ENCODE measurements at places on chromosomes 7 and 10. TPM values are rescaled to one million over a fixed set of nuclear protein-coding genes. Genes with fewer than 3 reads are reported as not detected.
A peak's percentile ranks its signal among the peaks of the same experiment; 100 is the strongest.

Gene CCDC172
- total RNA-seq: not detected

- no peak for DNase-seq
- no peak overlapping the region for H3K27ac ChIP-seq
- no peaks in the 10 kb centered on the region for H3K4me1 ChIP-seq
- peaks cover 13% of the 10 kb centered on the region for H3K36me3 ChIP-seq
Measured at GRCh38 chr7:157033483-157034473, 23.3 kb upstream of the MNX1 start.

- DNase-seq: no peak
- no peak overlapping the region for H3K27ac ChIP-seq
- H3K36me3 ChIP-seq: peaks cover 25% of the 10 kb centered on the region
- no peak overlapping the region for H3K4me3 ChIP-seq
- H3K27me3 ChIP-seq: no peaks in the 10 kb centered on the region
- H3K4me1 ChIP-seq: peaks cover 12% of the 10 kb centered on the region
Measured at GRCh38 chr10:121919666-121920065, 8.2 kb downstream of the ATE1 start.

DNA sequence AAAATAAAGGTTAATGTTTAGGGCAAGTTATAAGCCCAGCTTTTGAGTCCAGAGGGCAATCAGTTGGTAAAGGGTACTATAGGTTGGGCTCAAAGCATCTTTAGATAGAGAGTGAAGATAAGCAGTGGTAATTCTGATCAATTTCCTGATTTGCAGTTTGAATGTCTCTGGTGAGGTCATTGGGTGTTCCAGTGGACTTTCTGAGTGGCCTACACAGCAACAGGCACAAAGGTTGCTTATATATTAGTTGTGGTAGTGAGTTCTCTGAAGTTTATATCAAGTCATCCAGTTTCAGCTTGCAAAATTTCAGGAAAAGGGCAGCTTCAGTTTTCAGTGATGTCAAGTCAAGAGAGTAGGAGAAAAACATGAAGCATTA is 29.1 kb downstream of the GIMAP5 start:
- no peak overlapping the region for H3K4me3 ChIP-seq
- H3K27ac ChIP-seq: no peak overlapping the region
- no peaks in the 10 kb centered on the region for H3K4me1 ChIP-seq
- H3K36me3 ChIP-seq: no peaks in the 10 kb centered on the region
- peaks cover 2% of the 10 kb centered on the region for H3K27me3 ChIP-seq

Gene OR13A1
- total RNA-seq: not detected

Gene GRK5
- 9.7 TPM for total RNA-seq

- peaks cover 18% of the 10 kb centered on the region for H3K4me1 ChIP-seq
- peak overlapping the region; percentile 96 for H3K4me3 ChIP-seq
- H3K27ac ChIP-seq: peak overlapping the region; percentile 98
- peaks cover 18% of the 10 kb centered on the region for H3K36me3 ChIP-seq
- no peak for DNase-seq
Measured at GRCh38 chr7:74254858-74255379, 720 bp upstream of the RFC2 start.

Gene WDR91
- total RNA-seq: 10.1 TPM

DNA sequence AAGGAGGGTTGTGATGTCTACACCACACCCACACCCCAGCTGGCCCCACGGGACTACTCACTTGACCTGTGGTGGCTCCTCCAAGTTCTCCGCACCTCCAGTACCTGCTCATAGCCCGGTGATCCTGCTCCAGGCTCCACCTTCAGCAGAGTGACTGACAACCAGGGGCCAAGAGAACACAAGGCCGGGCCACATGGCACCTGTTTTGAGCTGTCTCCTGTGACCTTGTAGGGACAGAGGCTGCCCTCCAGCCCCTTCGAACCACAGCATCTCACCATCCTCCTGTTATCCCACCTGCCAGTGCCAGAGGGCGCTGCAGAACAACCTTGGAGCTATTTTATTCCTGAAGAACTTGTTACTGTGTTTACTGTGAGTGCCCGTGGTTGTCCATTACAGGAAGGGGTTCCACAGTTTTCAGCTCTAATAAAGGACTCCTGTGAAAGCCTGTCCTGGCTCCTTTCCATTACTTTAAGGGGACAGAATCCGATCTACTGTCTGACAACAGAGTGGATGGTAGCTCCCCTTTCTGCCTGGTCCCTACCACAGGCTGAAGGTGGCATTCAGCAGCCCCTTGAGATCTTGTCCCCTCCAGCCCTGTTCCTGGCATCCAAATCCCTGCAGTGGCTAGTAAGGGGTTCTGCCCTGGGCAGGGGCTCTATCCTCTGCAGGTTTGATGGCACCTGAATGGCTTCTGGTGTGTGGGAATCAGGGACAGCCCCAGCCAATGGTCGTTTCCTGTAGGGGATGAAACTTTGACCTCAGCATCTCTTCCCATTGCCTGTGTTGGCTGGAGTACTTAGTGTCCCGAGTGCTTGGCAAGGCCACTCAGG is 50.8 kb downstream of the C10orf120 start:
- no peaks in the 10 kb centered on the region for H3K4me1 ChIP-seq
- no peak overlapping the region for H3K27ac ChIP-seq
- H3K36me3 ChIP-seq: no peaks in the 10 kb centered on the region
- peak; percentile 4 for DNase-seq

- H3K27ac ChIP-seq: no peak within 1 kb of the TSS
- peak within 1 kb of the TSS; percentile 59 for H3K4me3 ChIP-seq
- no peak for DNase-seq
- H3K27me3 ChIP-seq: peaks cover 21% of the 10 kb centered on the region
- peaks cover 6% of the 10 kb centered on the region for H3K4me1 ChIP-seq
Measured at GRCh38 chr10:11742009-11742778, at the start of gene ECHDC3. ECHDC3 (plus strand) TSS chr10:11742382; CDS start chr10:11742577, 195 bp downstream.

- no peaks in the 10 kb centered on the region for H3K4me1 ChIP-seq
- no peak overlapping the region for H3K4me3 ChIP-seq
- DNase-seq: no peak
- no peaks in the 10 kb centered on the region for H3K36me3 ChIP-seq
Measured at GRCh38 chr7:104790440-104790839, 223.6 kb upstream of the KMT2E start.

GRCh38 chr7:140084972-140085371 is 22.2 kb upstream of the PARP12 start:
- DNase-seq: no peak
- H3K4me1 ChIP-seq: peaks cover 7% of the 10 kb centered on the region
- H3K27me3 ChIP-seq: no peaks in the 10 kb centered on the region
- H3K36me3 ChIP-seq: no peaks in the 10 kb centered on the region

DNA sequence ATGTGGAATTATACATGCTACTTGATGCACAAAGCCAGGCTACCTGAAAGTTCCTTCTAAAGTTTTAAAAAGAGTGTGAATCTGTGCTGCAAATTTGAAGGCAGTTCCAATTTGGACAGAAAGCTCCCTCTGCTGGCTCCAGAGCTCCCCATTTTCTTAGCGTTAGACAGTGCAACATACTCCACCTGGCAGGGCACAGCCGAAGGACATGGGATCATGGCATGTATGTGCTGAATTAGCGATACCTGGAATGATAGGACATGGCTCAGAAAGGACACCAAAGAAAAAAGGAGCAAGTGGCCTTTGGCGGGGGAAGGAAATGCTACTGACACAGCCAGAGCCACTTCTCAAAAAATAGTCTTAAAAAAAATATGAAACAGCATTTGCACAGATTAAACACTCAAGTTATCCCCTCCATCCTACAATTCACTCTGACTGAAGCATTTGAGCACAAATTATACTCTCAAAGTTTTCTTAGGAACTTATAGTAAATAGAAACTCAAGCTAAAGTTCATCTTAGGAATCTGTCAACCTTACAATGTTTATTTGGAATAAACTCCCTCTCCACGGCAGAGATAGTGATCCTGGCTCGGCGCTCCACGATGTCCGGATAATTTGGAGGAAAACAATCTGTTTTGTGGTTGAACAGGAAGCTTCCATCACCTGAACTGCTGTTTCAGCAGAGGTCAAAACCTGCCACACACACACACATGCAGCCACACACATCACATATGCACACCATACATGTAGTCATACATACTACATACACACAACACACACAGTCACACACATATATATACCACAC is 80.0 kb downstream of the C7orf25 start:
- H3K27me3 ChIP-seq: peaks cover 11% of the 10 kb centered on the region
- H3K36me3 ChIP-seq: no peaks in the 10 kb centered on the region
- no peak overlapping the region for H3K27ac ChIP-seq
- DNase-seq: no peak
- H3K4me1 ChIP-seq: peaks cover 16% of the 10 kb centered on the region
- H3K4me3 ChIP-seq: no peak overlapping the region

- H3K27me3 ChIP-seq: peaks cover 21% of the 10 kb centered on the region
- H3K36me3 ChIP-seq: no peaks in the 10 kb centered on the region
- H3K4me1 ChIP-seq: no peaks in the 10 kb centered on the region
- no peak overlapping the region for H3K27ac ChIP-seq
- DNase-seq: no peak
Measured at GRCh38 chr10:45278860-45279498, 36.4 kb downstream of the OR13A1 start.

Gene SLC16A9
- not detected for total RNA-seq

GRCh38 chr7:109611656-109612055 is 1042.0 kb downstream of the DNAJB9 start:
- H3K4me3 ChIP-seq: no peak overlapping the region
- no peak overlapping the region for H3K27ac ChIP-seq
- no peaks in the 10 kb centered on the region for H3K4me1 ChIP-seq
- DNase-seq: no peak
- H3K36me3 ChIP-seq: no peaks in the 10 kb centered on the region

Gene PI4K2A
- 31.3 TPM for total RNA-seq

Gene GRID1
- not detected for total RNA-seq

DNA sequence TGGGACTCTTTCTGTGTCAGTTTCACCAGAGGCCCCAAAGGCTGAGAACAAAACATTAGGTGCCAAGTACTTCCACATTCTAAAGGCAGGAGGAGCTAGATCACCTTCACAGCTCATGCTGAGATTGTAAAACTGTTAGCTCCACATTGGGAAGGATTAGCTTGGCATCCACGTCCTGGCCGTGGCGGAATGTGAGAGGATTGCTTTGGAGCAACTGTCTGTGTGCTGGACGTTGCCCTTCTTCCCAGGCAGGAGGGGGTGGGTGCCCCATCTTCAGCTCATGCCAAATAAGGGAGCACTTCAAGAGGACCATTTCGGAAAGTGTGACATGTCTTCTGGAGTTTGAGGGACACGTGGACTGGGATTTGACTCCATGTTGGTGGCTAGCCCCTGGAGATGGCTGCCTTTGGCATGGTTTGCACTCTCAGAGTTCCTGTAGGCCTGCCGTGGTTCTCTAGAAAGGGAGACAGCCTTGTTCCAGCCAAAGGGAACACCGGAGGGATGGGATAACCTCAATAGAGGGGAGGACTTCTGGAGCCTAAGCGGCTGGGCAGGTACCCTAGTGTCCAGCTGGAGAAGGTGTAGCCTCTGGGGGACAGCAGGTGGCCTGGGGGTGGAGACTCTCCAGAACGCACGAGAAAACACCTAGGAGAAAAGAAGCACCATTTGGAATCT is 19.9 kb upstream of the FMC1 start:
- H3K4me3 ChIP-seq: no peak overlapping the region
- peak; percentile 43 for DNase-seq
- peaks cover 4% of the 10 kb centered on the region for H3K27me3 ChIP-seq
- H3K4me1 ChIP-seq: no peaks in the 10 kb centered on the region
- no peaks in the 10 kb centered on the region for H3K36me3 ChIP-seq

GRCh38 chr7:157088136-157088535 is 50.6 kb upstream of the UBE3C start:
- H3K36me3 ChIP-seq: peaks cover under 1% of the 10 kb centered on the region
- DNase-seq: no peak
- H3K27me3 ChIP-seq: peaks cover 14% of the 10 kb centered on the region
- H3K4me1 ChIP-seq: no peaks in the 10 kb centered on the region
- H3K4me3 ChIP-seq: no peak overlapping the region

GRCh38 chr7:8115547-8116402 is 146.2 kb downstream of the ICA1 start:
- DNase-seq: no peak
- H3K36me3 ChIP-seq: no peaks in the 10 kb centered on the region
- peaks cover 23% of the 10 kb centered on the region for H3K27me3 ChIP-seq
- H3K27ac ChIP-seq: no peak overlapping the region

Gene CCL24
- not detected for total RNA-seq
